ENCODE measurements at places on chromosomes 12 and 14.

GRCh38 chr12:11227373-11227772 is 40.6 kb upstream of the TAS2R42 start:
- no peak for DNase-seq

GRCh38 chr12:64836856-64837255 is 12.4 kb downstream of the TBC1D30 start:
- no peak for DNase-seq

DNA sequence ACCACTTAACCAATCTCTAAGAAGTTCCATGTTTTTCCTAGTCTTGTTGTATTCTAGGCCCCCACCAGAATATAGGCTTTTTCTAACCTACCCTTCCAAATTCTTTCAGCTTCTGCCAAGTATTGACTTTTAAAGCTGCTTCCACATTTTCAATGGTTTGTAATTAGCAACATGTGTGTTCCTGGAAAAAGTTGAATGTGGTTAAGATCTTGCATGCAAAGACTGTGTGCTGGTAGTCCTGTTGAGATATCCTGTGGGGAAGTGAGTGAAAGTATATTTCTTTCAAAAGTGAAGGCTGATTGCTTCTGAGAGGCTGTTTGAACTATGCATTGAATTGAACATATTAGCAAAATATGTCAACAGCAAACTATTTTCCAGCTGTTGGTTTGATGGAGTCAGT is 646 bp upstream of the OR6C4 start:
- DNase-seq = no peak

- no peak for DNase-seq
Measured at GRCh38 chr12:49626169-49626835, 2.9 kb downstream of the PRPF40B start.

DNA sequence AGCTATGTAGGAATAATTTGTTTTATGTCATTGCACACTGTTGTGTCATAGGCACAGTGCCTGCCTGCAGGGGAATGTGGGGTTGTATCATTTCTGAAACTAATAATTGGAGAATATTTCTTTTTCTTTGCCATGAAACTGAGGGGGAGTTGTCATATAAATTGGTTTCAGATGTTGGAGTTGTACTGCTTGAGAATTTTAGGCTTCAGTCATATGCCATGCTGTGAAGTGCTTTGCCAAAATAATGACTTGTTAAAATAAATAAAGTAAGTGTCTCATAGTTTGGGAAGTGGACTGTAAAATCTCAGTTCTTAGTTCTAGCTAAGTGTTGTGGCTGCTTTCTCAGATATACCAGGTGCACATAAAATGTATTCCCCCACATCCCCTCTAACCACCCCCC is 116.8 kb downstream of the DAAM1 start:
- no peak for DNase-seq

DNA sequence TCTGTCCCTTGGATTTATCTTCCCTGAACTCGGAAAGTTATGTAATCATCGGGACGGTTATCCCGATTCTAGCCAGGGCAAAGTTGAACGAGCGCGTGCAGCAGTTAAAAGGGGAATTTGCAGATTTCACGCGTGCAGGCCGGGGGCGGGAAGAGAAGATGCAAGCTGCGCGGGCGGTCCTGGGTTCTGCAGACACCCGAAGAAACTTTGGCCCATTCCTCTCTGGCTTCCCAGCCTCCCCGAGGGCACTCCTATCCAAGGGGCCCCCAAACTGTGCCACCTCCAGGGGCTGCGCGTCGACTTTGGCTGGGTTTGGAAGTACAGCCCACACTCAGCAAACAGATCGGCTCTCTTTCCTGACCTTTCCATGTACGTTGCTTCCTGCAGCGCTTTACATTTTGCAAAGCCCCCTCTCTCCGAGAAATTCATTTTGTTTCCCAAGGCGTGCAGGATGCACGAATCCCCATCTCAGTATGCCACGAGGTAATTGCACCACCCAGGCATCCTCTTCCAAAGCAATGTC is 941 bp upstream of the PPP1CC start:
- peak; percentile 39 for DNase-seq

DNA sequence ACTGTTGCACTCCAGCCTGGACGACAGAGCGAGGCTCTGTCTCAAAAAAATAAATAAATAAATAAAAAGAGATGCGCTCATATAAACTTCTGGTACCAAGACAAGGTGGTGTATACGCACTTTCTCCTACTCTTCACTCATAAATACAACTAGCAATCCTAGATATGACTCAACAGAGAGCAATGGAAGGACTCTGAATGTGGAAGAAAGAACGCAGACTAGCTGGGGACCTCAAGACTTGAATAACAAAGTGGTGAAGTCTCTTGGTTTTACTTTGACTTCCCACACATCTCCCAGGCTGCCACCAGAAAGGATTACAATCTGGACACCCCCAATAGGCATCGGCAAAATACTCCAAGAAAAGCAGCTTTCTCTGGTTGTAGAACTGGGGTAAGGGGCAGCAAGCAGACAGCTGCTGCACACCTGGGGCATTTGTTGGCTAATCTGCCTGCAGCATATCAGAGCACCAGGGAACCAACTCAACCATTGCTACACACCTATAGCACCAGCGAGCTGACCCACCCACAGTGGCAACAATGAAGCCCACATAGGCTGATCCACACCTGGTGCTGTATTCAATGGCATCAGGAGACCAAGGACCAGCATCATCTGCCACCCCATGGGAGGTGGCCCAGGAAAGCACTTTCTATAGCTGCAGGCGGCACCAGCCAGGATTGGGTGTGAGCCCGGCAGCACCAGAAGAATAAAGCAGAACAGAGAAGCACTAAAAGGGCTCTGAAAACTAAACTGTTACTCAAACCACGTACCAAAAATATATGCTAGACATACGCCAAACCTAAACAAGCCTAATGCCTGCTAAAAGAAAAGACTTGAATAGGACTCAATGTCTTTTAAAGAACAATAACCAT is 1231.7 kb upstream of the TMEM132C start:
- DNase-seq = no peak

GRCh38 chr12:115037830-115038229 is 353.9 kb upstream of the TBX3 start:
- DNase-seq = no peak

DNA sequence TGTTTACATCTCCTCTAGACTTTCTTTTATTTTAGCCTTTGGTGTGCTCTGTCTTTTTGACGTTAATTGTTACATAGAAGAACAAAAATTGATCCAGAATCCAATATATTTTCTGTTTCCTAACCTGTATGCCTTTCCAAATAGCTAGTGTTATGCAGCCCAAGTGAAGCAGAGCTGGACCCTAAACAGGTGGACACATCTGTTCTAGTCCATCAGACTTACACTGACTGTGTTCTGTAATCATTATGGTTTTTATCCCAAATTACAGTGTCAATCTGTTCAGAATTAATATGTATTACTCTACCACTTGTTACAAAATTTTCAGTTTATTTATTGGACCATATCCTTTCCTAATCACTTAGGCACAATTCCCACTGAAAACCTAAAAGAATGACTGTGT is 176.8 kb upstream of the FOXG1 start:
- no peak for DNase-seq

DNA sequence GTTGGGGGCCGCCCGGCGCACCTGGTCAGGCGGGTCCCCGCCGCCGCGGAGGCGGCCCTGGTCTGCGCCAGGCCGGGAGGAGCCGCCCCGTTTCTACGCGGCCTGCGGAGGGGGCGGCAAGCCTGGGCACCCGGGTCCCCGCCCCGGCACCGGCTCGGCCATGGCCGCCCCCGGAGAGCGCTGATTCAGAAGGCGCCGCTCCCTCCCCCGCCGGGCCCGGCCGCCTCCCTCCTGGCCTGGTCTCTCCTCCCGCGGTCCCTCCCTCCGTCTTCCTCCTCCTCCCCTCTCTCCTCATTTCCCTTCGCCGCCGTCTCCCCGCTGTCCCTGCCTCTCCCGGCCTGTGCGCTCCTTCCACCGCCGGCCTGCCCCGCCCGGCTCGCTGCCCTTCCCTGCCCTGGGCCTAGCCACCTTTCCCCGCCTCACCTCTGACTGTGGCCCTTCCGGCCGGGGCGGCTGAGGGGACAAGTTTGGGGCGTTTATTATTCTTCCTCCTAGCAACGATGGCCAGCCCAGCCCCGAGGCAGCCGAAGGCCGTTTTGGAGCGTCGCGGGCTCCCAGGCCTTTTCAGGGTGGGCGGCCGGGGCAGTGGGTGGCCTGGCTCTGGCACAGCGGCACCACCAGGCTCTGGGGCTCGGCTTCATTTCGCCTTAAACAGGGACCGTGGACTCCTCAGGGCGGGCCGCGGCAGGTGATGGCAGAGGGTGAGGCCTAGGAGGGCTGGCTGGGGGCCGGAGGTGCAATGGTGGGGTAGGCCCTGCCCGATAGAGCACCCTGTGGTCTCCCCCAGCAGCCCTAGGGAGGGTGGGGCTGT is 768 bp downstream of the CEP170B start:
- DNase-seq = no peak

GRCh38 chr12:39605996-39606395 is 13.6 kb downstream of the ABCD2 start:
- no peak for DNase-seq

GRCh38 chr12:110245369-110245772 is 35.7 kb upstream of the ATP2A2 start:
- no peak for DNase-seq

DNA sequence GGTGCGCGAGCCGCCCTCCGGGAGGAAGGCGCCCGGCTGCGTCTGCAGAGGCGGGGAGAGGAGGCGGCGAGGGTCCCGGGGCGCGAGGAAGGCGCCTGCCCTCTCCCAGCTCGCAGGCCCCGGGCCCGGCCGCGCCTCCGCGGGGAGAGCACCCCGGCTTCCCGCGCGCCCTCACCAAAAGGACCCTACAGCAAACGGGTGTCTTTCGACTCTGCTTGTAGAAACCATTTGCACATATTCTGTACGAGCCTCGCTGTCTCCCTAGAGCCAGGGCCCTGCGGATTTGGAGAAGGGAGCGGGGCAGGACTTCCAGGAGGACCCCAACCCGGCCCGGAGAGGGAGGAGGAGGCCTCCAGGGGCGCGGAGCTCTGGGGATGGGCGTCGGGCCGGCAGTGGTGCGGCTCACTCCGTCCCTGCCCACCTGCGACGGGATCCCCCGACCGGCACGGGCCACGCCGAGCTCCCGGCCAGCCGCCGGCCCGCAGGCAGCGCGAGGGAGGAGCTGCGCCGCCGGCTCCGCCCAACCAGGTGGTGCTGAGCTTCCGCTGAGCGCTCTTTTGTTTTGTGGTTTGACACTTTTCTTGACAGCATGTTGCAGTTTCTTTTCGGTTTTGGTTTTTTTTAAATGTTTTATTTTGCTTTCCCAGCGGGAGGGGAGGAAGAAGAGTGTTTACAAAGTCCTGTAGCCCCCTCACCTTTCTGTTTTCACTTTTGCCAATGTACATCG is 103.3 kb upstream of the FKBP4 start:
- peak; percentile 53 for DNase-seq

GRCh38 chr14:98578204-98578603 is 693.8 kb downstream of the BCL11B start:
- no peak for DNase-seq

- no peak for DNase-seq
Measured at GRCh38 chr12:51407604-51408003, 16.4 kb upstream of the GALNT6 start.

- DNase-seq = no peak
Measured at GRCh38 chr12:112283546-112283945, 98.7 kb downstream of the HECTD4 start.

- no peak for DNase-seq
Measured at GRCh38 chr12:51589060-51589459, 2.0 kb upstream of the SCN8A start.

- no peak for DNase-seq
Measured at GRCh38 chr12:28870839-28871440, 278.1 kb upstream of the FAR2 start.

GRCh38 chr12:110917467-110917866 is 2.9 kb downstream of the MYL2 start:
- no peak for DNase-seq

DNA sequence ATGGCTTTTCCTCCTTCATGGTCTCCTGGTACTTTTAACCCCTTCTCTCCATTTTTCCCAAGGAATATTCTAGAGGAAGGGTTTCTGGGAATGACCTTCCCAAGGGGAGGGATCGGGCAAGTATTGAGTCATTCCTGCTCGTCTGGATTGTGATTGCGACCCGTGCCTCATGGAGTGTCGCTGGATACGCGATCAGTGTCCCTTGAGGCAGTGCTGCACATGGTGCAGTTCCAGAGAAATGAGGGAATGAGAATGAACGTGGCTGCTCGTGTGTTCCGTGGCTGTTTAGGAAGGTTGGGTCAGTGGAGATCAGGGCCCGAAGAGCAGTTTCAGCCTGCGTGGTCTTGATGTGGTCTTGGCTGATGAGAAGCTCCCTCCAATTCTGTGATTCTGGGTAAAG is 234.4 kb downstream of the CACNA1C start:
- no peak for DNase-seq

DNA sequence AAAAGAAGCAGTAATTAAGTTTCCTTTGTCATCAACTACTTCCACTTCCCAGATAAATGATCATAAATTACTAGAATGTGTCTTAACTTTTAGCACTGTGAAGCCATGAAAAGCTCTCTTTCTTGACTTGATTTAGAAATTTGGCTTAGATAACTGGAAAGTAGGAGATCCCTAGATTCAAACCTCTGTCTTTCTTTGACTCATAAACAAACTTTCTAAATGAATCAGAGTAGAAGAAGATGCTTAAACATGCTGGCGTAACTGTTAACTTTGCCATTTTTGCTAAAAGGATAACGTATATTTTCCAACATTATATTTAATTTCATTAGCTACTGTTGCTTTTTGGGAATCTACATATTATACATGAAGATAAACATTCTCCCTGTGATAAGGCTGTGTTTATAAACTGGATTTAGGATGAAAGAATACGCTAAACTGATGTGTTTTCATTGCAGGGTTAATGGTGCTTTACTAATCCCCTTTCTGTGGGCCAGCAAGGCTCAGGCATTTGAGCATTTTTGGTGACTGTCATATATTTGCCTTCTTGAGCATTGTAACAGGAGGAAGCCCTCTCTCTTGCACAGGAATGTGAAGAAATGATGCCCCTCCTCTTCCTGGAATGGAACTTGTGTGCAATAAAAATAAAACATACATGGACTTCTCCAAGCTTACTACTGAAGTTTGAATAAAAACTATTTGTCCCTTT is 301.4 kb downstream of the BMP4 start:
- no peak for DNase-seq

DNA sequence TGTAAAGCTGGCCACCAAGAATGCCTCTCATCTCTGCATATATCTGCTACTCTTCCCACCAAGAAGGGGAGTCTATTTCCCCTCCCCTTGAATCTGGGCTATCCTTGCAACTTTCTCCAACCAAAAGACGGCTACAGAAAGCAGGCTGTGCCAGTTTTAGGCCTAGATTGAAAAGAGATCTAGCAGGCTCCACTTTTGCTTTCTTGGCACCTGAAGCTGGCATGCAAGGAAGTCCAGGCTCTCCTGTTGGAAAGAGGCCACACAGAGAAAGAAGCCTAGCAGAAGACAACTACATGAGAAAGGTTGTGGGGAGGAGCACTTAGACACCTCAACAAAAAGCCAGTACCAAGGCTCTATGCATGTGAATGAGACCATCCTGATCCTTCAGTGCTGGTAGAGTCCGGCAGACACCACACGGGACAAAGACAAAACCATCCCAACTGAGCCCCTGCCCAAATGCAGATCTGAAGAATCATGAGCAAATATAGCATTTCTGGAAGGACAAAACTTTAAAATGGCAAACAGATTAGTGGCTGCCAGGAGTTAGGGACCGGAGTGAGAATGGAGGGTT is 68.0 kb downstream of the SPPL3 start:
- no peak for DNase-seq

Data from liver (tissue), 10 donors.